Body of pancreas (tissue), 4 donors: ENCODE measurements at places on chromosomes 11 and 22. TPM values are rescaled to one million over a fixed set of nuclear protein-coding genes. Genes with fewer than 3 reads are reported as not detected.

DNA sequence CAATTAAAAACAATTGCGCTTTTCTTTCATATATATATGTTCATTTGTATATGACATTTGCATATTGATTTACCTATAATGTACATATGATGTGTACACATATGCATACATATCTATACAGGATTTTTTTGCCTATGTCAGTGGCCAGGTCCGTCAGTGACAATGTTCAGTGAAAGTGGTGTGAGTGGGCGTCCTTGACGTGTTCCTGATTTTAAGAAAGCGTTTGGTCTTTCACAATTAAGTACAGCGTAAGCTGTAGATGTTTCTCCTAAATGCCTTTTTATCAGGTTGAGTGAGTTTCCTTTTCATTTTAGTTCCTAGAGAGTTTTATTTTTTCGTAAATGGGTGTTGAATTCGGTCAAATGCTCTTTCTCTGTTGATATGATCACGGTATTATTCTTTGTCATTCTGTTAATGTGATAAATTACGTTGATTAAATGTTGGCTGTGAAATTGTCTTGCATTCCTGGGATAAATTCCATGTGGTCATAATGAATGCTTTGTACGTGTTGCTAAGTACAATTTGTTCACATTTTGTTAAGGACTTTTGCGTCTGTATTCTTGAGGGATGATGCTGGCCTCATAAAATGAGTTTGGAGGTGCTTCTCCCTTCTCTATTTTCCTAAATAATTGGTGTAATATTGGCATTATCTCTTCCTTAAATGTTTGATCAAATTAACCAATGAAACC is 10.6 kb upstream of the GNB1L start:
- peak overlapping the region; percentile 50 for H3K27ac ChIP-seq
- no peak for DNase-seq
- no peak overlapping the region for H3K4me3 ChIP-seq
- H3K36me3 ChIP-seq: no peaks in the 10 kb centered on the region
- H3K4me1 ChIP-seq: peaks cover 18% of the 10 kb centered on the region

DNA sequence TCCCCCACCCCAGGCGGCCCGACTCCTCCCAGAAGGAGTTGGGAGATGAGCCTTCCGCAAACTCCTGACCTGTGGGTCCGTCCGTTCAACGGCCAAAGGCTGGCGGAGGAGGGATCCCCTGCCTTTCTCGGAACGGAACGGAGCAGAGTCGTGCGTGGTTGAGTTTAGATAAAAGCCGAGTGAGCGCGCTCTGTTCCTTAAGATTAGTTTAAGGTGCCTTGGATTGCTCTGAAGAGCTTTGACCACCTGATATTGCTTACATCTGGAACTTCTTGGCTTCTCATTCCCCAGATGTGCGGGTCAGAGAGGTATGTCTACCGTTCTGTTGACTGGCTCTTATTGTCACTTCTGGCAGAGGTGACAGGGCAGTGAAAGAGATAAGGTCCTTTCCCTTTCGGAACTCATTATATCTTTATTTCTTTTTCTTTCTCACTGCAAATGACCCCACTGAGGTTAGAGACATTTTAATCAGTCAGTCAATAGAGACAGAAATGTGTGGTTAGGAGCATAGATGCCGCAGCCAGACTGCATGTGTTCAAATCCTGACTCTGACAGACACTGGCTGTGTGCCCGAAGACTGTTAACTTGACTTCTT is at the start of gene TRIM6:
TSS of gene TRIM6 (plus strand) at position 31 of the 595 bp plus-strand sequence. CDS start at position 292, 261 bp downstream.
- DNase-seq: peak; percentile 66

DNA sequence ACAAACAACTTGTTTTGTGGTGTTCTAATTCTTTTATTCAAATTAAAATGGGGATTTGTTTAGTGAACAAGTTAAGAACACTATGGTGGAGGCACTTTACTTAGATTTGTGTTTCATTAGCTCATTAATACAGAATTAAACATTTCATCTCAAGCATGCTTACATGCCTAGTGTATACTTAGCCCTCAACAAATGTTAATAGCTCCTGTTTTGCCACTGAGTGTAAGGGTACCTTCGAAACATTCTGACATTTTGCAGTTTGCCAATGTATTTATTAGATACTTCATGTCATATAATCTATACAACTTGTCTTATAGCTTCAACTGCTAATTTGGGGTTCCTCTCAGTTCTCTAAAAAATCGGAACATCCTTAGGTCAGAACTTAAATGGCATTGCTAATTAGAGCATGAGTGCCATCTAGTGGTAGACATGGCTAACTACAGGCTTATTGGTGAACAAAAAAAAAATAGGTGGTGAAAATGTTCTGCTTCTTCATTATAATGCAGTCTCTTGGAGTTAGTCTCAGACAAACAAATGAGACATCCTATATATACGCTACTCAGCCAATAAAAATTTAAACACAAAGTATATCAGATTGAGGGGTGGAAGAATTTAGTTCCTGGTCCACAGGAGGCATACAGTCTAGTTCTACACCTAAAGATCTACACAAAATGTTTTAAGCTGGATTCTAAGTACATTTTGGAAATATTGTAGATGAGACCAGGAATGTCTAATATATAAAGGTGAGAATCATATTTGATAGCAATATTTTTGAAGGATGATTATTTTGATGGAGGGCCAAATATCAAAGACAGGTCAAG is 4.9 kb upstream of the CNTN5 start:
- peaks cover 9% of the 10 kb centered on the region for H3K4me1 ChIP-seq
- H3K4me3 ChIP-seq: no peak overlapping the region
- H3K27ac ChIP-seq: no peak overlapping the region

DNA sequence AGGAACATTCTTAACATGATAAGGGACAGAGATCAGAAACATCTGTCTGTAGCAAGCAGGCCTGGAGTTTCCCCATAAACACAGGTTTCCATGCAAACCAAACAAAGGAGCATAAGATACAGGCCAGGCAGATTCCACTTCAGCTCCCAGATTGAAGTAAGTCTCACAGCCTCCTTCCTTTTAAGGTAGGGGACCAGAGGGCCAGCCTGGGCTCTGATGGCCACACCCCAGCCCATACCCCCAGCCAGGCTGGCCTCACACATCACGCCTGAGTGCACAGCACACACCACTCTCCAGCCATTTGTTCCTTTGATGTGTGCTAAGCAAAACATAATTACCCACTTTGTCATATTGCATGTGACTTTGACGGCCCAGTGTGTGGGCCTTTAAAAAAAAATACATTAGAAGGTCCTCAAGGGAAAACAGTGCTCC is 518.7 kb downstream of the NTM start:
- H3K36me3 ChIP-seq: no peaks in the 10 kb centered on the region
- H3K4me3 ChIP-seq: no peak overlapping the region
- H3K27ac ChIP-seq: no peak overlapping the region
- no peaks in the 10 kb centered on the region for H3K27me3 ChIP-seq
- no peak for DNase-seq

DNA sequence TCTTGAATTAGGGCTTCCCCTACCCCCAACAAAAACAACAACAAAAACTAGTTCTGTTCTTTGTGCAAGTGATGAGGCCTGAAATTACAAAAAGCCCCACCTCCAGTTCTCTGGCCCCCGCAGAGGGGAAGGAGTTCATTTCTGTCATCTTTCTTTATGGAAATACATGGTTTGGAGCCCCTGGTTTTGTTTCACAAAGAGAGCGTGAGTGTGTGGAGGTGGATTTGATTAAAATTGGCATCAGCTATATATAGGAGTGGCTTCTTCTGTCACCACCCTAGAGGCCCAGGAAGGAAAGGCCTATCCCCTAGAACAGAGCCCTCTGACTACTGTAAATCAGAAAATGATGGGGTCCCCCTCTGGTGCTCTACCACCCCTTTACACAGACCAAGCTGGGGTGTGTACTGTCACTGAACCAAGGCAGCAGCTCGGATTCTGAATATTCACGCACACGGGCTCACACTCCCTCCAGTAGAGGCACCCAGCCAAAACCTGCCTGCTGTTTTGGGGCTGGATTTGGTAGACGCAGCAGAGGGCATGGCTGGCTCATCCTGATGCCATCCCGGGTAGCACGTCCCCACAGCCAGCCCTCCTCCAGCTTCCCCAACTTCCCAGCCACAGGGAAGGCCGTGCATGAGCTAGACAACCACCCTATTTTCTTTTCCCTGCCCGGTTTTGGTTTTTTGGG is 19.4 kb downstream of the RCOR2 start:
- DNase-seq: no peak
- H3K36me3 ChIP-seq: peaks cover 15% of the 10 kb centered on the region
- H3K27me3 ChIP-seq: no peaks in the 10 kb centered on the region
- peaks cover 11% of the 10 kb centered on the region for H3K4me1 ChIP-seq

DNA sequence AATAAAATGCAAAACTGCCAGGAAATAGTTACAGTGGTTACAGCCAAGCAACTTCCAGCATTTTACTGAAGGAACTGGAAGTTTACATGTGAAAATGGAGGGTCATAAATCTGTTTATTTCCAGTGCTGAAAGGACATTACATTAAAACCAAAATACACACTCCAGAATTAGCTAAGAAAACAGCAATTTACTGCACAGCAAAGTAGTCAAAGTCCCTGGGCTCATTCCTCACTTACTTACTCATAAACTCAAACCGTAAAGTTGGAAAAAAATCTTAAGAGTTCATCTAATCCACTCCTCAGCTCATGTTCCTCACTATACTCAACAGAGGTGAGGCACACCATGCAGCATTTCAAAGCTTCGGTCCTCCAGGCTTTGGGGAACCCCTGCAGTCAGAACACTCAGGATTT is 17.4 kb downstream of the CTSC start:
- no peak overlapping the region for H3K27ac ChIP-seq
- peaks cover 17% of the 10 kb centered on the region for H3K4me1 ChIP-seq
- no peaks in the 10 kb centered on the region for H3K36me3 ChIP-seq
- no peaks in the 10 kb centered on the region for H3K27me3 ChIP-seq

DNA sequence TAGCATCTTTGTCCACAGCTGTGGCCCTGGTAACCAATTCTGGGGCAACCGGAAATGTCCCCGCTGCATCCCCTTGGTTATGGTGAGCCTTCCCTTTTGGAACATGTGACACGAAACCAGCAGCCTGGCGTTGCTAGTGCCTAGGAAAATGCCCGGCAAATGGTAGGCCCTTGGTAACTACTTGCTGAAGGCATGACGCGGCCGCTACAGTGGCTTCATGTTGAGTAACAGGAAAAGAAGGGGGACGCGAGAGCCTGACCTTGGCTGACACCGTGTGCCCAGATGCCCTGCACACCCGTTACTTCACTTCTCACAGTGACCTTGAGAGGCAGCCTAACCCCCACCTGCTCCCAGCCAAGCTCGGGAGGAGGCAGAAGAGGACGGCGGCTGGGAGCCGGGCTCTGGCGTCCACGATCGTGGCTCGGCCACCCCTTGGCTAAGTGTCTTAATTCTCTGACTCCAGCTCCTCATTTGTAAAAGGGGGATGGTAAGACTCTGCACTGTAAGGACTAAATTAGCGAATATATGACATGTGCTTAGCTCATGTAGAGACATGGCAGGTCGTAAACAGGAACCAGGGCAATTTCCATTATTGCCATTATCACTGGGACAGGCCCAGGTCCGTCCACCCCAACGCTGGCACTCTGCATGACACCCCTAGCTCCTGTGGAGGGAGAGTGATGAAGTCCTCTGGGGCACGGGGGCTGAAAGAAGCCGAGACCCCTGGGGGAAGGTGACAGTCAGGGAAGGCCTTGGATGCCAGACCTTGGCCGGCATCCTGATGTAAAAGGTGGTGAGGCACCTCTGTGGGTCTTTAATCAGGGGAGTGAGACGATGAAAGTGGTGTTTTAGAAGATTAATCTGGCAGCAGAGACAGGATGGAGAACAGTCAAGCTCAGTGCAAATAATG is 18.9 kb downstream of the IFT27 start:
- DNase-seq: no peak
- peaks cover 15% of the 10 kb centered on the region for H3K4me1 ChIP-seq
- H3K27ac ChIP-seq: no peak overlapping the region
- H3K4me3 ChIP-seq: no peak overlapping the region
- no peaks in the 10 kb centered on the region for H3K27me3 ChIP-seq

MOGAT2 gene
- not detected for total RNA-seq

FAM111B gene
- 0.33 TPM for total RNA-seq

HIC2 gene
- total RNA-seq: 4.0 TPM

ARHGAP8 gene
- total RNA-seq: 12.2 TPM
